ENCODE measurements at places on chromosomes 6 and 20. TPM values are rescaled to one million over a fixed set of nuclear protein-coding genes. Genes with fewer than 3 reads are reported as not detected.

DNA sequence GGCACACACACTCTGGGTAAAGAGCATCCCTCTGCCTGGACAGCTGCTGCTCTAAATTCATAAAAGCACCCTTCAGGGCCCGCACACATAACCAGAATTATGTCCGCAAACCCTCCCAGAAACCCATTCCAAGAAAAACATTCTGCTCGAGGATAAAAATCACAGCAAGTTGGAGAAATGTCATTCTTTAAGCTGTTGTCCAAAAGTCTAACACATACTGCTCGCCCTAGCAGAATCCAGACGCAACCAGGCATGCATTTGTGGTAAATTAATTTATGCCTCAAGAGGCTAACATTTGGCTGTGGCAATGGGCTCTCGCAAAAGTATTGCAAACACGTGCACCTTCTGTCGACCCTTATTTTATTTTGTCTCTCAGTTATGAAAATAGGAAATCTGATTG is 116.1 kb upstream of the INSM1 start:
- DNase-seq = no peak
- H3K4me3 ChIP-seq = no peak overlapping the region
- H3K4me1 ChIP-seq = no peaks in the 10 kb centered on the region

GRCh38 chr6:104860221-104860620 is 502 bp upstream of the HACE1 start:
- H3K4me1 ChIP-seq = peaks cover 16% of the 10 kb centered on the region
- peaks cover 18% of the 10 kb centered on the region for H3K27me3 ChIP-seq
- H3K36me3 ChIP-seq = no peaks in the 10 kb centered on the region

GRCh38 chr6:131947986-131948661 is 3.0 kb downstream of the CCN2 start:
- peaks cover 3% of the 10 kb centered on the region for H3K36me3 ChIP-seq
- H3K4me1 ChIP-seq = peaks cover 13% of the 10 kb centered on the region
- H3K27me3 ChIP-seq = peaks cover 60% of the 10 kb centered on the region
- H3K27ac ChIP-seq = no peak overlapping the region
- DNase-seq = no peak

GRCh38 chr6:87881342-87881895 is 166.2 kb upstream of the SPACA1 start:
- H3K4me1 ChIP-seq = no peaks in the 10 kb centered on the region
- H3K27me3 ChIP-seq = peaks cover 19% of the 10 kb centered on the region
- no peaks in the 10 kb centered on the region for H3K36me3 ChIP-seq
- DNase-seq = no peak
- H3K27ac ChIP-seq = no peak overlapping the region
- no peak overlapping the region for H3K4me3 ChIP-seq

AVP gene
- total RNA-seq = not detected

DNA sequence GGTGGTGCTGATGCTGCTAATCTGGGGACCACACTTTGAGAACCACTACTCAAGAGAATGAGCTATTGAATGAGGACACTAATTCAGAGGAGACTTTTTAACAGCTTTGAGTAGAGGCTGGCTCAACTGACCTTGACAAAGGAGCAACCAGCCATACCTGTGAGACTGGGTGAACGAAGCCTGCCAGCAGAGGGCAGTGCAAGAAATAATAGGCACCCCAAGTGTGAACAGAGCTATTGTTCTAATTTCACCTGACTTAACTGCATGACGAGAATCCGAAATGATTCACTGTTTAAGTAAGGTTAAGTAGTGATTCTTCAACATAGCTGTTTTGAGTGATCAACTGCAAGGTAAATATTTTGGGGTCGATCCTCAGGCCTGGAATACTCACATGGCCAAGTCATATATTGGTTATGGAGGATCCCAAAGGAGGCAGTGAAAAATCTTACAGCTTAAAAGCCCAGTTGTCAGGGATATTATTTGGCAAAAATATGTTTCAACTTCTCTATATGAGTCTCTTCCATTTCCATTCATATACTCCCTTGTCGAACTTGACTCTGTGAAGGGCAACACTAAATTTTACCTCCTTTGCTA is 550.5 kb upstream of the MARCKS start:
- peak; percentile 27 for DNase-seq
- H3K27ac ChIP-seq = no peak overlapping the region
- no peak overlapping the region for H3K4me3 ChIP-seq
- H3K4me1 ChIP-seq = peaks cover 3% of the 10 kb centered on the region

CNR1 gene
- total RNA-seq = not detected

SLC35F1 gene
- not detected for total RNA-seq

GRCh38 chr6:159842035-159842434 is 42.0 kb downstream of the PNLDC1 start:
- peaks cover 36% of the 10 kb centered on the region for H3K27me3 ChIP-seq
- H3K4me1 ChIP-seq = peaks cover 4% of the 10 kb centered on the region
- no peak for DNase-seq
- no peak overlapping the region for H3K4me3 ChIP-seq
- no peak overlapping the region for H3K27ac ChIP-seq

GRCh38 chr20:32199006-32199405 is 8.5 kb downstream of the PLAGL2 start:
- no peaks in the 10 kb centered on the region for H3K27me3 ChIP-seq
- no peak for DNase-seq
- H3K4me1 ChIP-seq = peaks cover 24% of the 10 kb centered on the region
- H3K27ac ChIP-seq = peak overlapping the region; percentile 57
- H3K4me3 ChIP-seq = no peak overlapping the region

DNA sequence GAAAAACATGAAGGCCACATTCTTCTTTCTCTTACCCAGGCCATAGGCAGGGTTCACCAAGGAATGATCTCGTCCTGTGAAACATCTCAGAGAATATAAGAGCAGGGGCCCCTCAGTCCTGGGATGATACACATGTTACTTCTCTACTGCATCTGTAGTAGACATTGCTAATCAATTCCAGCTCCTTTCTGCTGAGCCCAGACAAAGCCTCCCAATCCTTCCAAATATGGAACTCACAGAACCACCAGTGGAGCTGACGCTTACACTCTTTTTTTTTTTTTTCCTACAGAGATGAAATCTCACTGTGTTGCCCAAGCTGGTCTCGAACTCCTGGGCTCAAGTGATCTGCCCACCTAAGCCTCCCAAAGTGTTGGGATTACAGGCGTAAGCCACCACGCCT is 9.1 kb downstream of the SNTA1 start:
- no peak for DNase-seq
- no peaks in the 10 kb centered on the region for H3K27me3 ChIP-seq
- peaks cover 2% of the 10 kb centered on the region for H3K36me3 ChIP-seq
- H3K4me3 ChIP-seq = no peak overlapping the region
- peaks cover 2% of the 10 kb centered on the region for H3K4me1 ChIP-seq

GRCh38 chr6:107079429-107079828 is 35.9 kb downstream of the BEND3 start:
- no peaks in the 10 kb centered on the region for H3K27me3 ChIP-seq
- H3K4me1 ChIP-seq = no peaks in the 10 kb centered on the region
- no peak for DNase-seq
- no peak overlapping the region for H3K27ac ChIP-seq
- no peaks in the 10 kb centered on the region for H3K36me3 ChIP-seq

DNA sequence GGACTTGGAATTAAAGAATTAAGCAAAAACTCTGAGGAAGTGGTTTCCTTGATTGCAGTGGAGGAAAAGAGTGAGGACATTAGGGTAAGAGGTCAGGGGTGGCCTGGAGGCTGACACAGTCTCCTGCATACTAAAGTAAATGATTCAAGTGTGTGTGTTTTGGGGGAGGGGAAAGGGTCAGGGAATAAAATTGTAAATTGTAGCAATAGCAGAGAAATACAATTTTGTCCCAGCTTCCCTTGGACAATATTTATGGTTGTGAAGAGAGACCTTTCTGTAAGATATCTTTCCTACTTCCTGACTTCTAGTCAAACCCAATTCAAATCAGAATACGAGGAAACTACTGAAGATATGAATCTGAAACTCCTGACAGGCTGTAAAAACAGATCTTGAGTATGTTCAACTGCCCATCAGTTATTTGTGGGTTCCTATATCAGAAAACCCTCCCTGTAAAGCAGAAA is 143.4 kb upstream of the HMGN3 start:
- no peaks in the 10 kb centered on the region for H3K36me3 ChIP-seq
- H3K27me3 ChIP-seq = peaks cover 7% of the 10 kb centered on the region
- H3K4me1 ChIP-seq = peaks cover 4% of the 10 kb centered on the region
- peak overlapping the region; percentile 8 for H3K27ac ChIP-seq
- H3K4me3 ChIP-seq = no peak overlapping the region

GRCh38 chr20:47274401-47275108 is 81.9 kb downstream of the ZMYND8 start:
- H3K27me3 ChIP-seq = no peaks in the 10 kb centered on the region
- peaks cover 12% of the 10 kb centered on the region for H3K4me1 ChIP-seq
- no peak for DNase-seq

- H3K4me3 ChIP-seq = peak within 1 kb of the TSS; percentile 93
- peaks cover 24% of the 10 kb centered on the region for H3K4me1 ChIP-seq
- peak; percentile 77 for DNase-seq
- peak within 1 kb of the TSS; percentile 65 for H3K27ac ChIP-seq
- no peaks in the 10 kb centered on the region for H3K27me3 ChIP-seq
These were observed at the start of gene PYGB for GRCh38 chr20:25247956-25248785. Gene PYGB, plus strand, starts transcription at chr20:25248085. Its CDS starts 94 bp downstream, at chr20:25248179.

ABHD16B gene
- not detected for total RNA-seq

PPP1R11 gene
- 52.4 TPM for total RNA-seq

GRCh38 chr20:51636123-51636522 is 93.6 kb upstream of the NFATC2 start:
- no peak overlapping the region for H3K27ac ChIP-seq
- no peak for DNase-seq
- no peak overlapping the region for H3K4me3 ChIP-seq

GRCh38 chr6:14017626-14018475 is 93.1 kb downstream of the RNF182 start:
- H3K27ac ChIP-seq = no peak overlapping the region
- H3K36me3 ChIP-seq = peaks cover 2% of the 10 kb centered on the region
- H3K4me3 ChIP-seq = no peak overlapping the region
- no peak for DNase-seq
- H3K4me1 ChIP-seq = no peaks in the 10 kb centered on the region
- peaks cover 6% of the 10 kb centered on the region for H3K27me3 ChIP-seq

DNA sequence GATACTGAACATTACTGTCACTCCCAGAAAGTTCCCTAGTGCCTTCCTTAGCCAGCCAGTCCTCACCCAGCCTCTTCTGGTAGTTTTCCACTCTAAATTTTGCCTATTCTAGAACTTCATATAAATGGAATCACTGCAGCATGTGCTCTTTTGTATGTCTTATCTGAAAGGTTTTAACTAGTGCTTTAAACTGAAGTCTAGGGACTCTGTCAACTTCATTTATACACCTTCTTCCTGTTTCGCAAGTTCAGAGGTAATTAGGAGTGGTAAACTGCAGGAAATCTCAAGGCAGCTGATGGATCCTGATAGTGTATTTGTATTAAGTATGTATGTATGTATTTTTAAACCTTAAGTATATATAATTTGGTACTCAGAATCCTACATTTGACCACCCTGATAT is 94.3 kb downstream of the TCP11 start:
- no peak for DNase-seq
- H3K4me3 ChIP-seq = no peak overlapping the region
- H3K4me1 ChIP-seq = peaks cover 16% of the 10 kb centered on the region
- no peaks in the 10 kb centered on the region for H3K36me3 ChIP-seq

GPR63 gene
- total RNA-seq = 0.80 TPM

NKAIN4 gene
- not detected for total RNA-seq

DNA sequence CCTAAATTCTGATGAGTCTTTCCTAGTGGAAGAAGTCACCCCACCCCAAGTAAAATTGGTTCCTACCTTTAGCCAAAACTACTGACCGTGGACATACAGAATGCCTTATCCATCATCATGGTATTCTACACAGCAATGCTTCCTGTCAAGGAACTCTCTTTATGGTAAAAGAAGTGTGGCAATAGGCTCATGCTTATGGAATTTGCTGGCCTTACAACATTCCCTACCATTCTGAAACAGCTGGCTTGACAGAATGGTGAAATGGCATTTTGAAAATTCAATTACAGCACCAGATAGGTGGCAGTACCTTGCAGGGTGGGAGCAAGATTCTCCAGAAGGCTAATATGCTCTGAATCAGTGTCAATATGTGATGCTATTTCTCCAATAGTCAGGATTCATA is 41.8 kb upstream of the BACH2 start:
- no peak for DNase-seq
- H3K36me3 ChIP-seq = peaks cover 2% of the 10 kb centered on the region
- H3K27ac ChIP-seq = no peak overlapping the region
- no peak overlapping the region for H3K4me3 ChIP-seq
- peaks cover 10% of the 10 kb centered on the region for H3K27me3 ChIP-seq
- H3K4me1 ChIP-seq = no peaks in the 10 kb centered on the region

CD24 gene
- not detected for total RNA-seq

RAET1G gene
- total RNA-seq = not detected

DAAM2 gene
- total RNA-seq = not detected

TBX18 gene
- not detected for total RNA-seq

GRCh38 chr6:5584078-5584482 is 322.8 kb downstream of the FARS2 start:
- H3K4me3 ChIP-seq = no peak overlapping the region
- H3K27ac ChIP-seq = peak overlapping the region; percentile 27
- no peaks in the 10 kb centered on the region for H3K27me3 ChIP-seq
- H3K36me3 ChIP-seq = no peaks in the 10 kb centered on the region

HLA-DMA gene
- 23.4 TPM for total RNA-seq

GRCh38 chr6:132748446-132748845 is 9.3 kb downstream of the VNN2 start:
- no peak overlapping the region for H3K27ac ChIP-seq
- no peak overlapping the region for H3K4me3 ChIP-seq
- H3K27me3 ChIP-seq = no peaks in the 10 kb centered on the region
- H3K36me3 ChIP-seq = peaks cover 4% of the 10 kb centered on the region
- peaks cover 3% of the 10 kb centered on the region for H3K4me1 ChIP-seq

DNA sequence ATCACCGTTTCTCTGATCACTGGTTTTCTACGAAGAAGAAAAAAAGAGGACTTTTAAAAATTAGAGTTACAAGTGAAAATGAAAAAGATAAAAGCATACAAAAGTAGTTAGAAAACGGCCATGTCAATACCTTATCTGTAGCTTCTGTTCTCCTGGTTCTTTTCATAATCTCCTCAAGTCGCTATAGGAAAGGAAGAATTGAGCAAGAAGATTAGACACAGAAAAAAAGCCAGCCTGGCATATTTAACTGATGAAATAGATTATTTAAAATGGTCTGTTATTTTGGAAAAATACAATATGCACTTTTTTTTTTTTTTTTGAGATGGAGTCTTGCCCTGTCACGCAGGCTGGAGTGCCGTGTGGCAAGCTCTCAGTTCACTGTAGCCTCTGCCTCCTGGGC is 70.2 kb upstream of the BCLAF1 start:
- no peaks in the 10 kb centered on the region for H3K27me3 ChIP-seq
- DNase-seq = no peak
- no peaks in the 10 kb centered on the region for H3K36me3 ChIP-seq
- H3K27ac ChIP-seq = no peak overlapping the region
- no peaks in the 10 kb centered on the region for H3K4me1 ChIP-seq

DNA sequence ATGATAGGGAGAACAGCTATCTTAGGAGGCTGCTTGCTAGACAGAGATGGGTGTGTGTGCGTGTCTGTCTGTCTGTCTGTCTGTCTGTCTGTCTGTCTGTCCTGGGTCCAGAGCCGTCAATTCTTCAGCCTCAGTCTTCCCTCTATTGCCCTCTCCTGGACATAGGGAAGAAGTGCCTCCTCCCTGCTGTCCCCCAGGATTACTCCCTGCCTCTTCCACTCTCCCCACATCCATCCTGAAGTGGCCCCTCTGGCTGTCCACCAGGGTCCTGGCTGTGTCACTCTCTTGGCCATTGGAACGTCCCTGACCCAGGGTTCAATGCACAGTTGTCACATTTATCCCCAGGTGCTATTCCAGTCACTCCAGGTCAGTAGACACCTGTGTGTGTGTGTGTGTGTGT is 10.2 kb downstream of the TREML2 start:
- peaks cover 2% of the 10 kb centered on the region for H3K36me3 ChIP-seq
- DNase-seq = no peak
- H3K4me3 ChIP-seq = no peak overlapping the region

- H3K27ac ChIP-seq = peak overlapping the region; percentile 89
- H3K4me3 ChIP-seq = no peak overlapping the region
- peaks cover 31% of the 10 kb centered on the region for H3K4me1 ChIP-seq
These were observed 3.2 kb downstream of the HMGA1 start for GRCh38 chr6:34239893-34240292.

LY6G6D gene
- not detected for total RNA-seq
